ENCODE measurements at places on chromosomes 1 and 21.
A peak's percentile ranks its signal among the peaks of the same experiment; 100 is the strongest.

GRCh38 chr1:214018386-214019268 is 30.9 kb downstream of the PROX1 start:
- DNase-seq, result peak; percentile 83

GRCh38 chr1:232810856-232811255 is 5.6 kb downstream of the MAP10 start:
- no peak for DNase-seq

- DNase-seq, result no peak
Observed at GRCh38 chr1:201633811-201634210, 94.9 kb downstream of the NAV1 start.

GRCh38 chr1:6624710-6625583 is at the start of gene THAP3:
Gene THAP3 (plus strand): TSS chr1:6624868. CDS start chr1:6625219, 351 bp downstream.
- DNase-seq, result peak; percentile 52

GRCh38 chr1:25905680-25906643 is at the start of gene STMN1:
Gene STMN1 (minus strand): TSS chr1:25906419. CDS start chr1:25904676, 1,743 bp downstream.
- peak; percentile 78 for DNase-seq

DNA sequence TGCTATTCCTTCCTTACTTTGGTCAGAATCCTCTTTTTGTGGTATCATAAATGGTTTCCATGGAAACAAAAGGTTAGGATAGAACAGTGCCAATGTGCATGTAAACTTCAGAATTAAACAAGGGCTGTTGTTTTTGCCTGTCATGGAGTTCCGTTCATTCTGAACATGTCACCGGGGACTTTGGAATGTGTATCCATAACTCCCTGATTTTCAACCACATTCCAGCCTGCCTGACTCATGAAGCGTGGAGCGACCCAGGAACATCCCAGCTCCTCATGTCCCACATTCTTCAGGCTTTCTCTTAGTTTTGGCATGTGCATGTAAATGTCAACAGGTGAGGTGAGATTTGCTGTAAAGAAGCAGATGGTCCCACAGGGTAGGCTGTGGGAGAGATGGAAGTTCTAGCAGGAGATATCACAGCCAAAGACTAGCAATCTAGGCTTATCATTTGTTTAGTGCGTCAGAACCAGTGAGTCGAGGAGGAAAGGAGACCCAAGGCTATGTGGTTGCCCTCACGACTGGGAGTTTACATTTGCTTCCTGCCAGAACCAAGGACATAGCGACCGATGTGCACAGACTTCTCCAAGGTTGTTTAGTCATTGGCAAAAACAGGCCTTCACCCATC is 23.0 kb upstream of the DNAJC11 start:
- DNase-seq, result no peak

- DNase-seq, result no peak
Observed at GRCh38 chr1:2472561-2473177, 3.4 kb upstream of the PLCH2 start.

DNA sequence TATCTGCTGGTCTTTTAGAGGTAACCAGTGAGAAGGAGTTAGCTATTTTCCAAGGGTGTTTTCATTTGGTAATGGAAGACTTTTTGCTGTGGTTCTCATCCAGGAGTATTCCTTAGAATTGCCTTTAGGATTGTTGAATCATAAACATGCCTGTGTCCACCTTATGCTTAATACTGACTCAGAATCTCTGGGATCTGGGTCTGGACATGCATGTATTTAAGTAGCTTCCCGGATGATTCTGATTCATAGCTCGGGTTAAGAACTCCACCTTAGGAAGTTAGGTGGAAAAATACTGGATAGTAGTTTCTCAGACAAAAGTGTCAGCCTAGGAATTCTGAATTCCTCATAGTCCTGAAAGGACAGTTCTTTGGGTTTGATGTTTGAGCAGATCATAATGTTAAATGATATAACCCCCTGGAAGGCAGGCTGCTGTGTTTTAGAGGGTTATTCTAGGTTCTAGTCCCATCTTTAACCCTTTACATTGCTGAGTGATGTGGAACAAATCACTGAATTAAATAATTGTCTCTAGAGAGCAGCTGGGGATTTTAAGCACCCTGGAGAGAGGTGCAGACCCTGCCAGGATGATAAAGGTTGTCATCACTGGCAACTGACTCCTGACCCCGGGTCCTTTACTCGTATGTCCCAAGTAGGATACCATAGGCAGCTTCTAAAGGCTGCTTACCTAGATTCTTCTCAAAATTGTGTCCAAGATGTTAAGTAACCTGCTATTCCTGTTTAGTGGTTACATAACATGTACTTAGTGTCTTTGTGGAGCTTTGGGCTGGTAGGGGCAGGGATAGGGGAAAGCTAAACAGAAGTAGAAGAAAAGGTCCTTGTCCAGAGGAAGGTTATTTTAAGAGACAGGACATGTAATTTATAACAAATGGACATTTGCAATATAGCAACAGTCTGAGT is 14.5 kb upstream of the C4BPB start:
- no peak for DNase-seq

DNA sequence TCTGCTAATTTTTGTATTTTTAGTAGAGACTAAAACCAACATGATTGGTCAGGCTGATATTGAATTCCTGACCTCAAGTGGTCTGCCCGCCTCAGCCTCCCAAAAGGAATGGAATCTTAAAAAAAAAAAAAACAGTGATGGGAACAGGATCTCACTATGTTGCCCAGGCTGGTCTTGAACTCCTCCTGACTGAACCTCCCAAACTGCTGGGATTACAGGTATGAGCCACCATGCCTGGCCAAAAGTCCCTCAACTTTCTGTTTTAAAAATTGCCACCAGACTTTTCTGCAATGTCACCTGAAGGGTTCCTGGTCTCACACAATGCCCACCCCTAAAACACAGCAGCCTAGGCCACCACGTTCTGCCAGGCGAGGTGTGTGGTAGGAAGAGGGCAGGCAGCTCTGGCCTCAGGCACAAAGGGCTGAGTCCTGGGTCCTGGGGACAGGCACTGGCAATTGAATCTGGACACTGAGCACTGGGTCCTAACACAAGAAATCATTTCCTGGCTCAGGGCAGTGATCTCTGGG is 21.2 kb upstream of the THRAP3 start:
- no peak for DNase-seq

DNA sequence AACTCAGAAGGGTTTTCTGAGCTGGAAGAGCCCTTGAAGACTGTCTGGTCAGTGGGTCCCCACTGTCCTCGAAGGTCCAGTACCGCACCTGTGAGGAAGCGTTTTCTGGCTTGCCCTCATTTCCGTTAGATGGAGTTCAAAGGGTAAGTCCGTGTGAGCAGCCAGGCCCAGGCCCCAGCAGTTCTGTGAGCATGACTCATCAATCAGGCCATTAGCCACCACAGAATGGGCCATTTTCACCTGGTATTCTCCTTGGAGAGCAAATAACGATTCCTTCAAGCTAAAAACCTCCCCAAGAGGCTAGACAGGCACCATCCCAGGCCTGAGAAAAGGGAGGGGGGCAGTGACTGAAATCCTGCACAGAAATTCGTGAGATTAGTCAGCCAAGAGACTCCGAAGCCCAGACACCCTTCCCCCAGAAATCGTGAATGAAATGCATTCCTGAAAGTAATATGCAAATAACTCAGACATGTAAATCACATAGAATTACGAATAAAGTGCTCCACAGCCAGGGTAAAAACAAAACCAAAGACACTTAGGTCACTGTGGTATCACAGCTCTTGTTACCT is 66.0 kb downstream of the BCAR3 start:
- no peak for DNase-seq

DNA sequence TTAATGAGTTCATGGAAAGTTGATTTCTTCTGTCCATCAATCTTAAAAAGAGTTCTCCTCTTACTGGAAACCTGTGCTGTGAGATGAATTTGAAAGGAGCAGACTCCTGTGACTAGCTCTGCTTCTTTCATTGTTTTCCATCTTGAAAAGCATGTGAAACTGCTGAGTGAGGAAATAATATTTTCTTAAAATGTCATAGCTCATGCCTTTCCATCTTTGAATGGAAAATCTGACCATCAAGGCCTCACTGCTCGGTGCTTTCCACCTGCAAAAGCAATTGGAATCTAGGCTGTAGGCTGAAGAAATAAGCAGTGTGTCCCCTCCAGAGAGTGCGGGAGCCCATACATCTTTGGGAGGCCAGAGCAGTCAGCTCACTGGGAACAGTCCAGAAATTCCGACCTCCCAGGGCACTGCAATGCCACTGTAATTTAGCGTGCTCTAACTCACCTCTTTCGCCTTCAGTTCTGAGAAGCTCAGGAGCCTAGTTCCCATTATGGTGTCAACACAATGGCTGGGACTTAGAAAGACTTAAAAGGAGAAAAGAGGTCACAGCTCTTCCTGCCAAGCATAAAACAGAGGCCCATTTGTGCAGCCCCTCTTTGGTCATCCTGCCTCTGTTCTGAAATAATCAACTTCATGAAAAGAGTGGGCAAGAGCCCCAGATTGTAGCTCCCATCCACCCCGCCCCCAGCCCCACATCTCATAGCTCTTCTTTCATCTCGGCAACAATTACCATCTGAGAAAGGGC is 50.4 kb upstream of the F3 start:
- no peak for DNase-seq

DNA sequence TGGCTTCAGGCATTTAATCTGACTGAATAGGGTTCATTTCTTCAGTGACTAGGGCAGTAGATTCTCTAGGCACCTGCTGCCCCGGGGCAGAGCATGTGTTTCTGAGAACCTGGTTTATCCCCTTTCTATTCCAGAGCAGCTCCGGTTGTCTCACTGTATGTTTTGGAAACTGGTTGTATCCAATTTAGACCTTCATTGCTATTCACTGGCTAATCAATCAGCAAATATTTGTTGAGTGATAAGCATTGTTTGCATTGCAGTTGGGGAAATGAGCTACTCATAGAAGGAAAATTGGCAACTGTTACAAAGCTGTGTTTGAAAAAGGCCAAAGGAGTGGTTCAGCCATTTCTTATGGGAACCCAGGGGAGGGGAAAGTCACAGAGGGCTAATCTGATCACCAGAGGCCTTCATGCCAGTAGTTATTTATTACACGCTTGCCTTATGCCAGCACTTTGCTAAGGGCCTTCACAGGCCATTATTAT is 2.9 kb downstream of the QSOX1 start:
- peak; percentile 92 for DNase-seq

- no peak for DNase-seq
Observed at GRCh38 chr1:182952677-182953444, at the start of gene SHCBP1L. Gene SHCBP1L (minus strand): TSS chr1:182953166. CDS start chr1:182953133, 33 bp downstream.

- DNase-seq, result no peak
Observed at GRCh38 chr1:107662971-107663370, 302.0 kb downstream of the VAV3 start.

- DNase-seq, result peak; percentile 41
Observed at GRCh38 chr1:174743654-174744561, 255.8 kb upstream of the CACYBP start.

DNA sequence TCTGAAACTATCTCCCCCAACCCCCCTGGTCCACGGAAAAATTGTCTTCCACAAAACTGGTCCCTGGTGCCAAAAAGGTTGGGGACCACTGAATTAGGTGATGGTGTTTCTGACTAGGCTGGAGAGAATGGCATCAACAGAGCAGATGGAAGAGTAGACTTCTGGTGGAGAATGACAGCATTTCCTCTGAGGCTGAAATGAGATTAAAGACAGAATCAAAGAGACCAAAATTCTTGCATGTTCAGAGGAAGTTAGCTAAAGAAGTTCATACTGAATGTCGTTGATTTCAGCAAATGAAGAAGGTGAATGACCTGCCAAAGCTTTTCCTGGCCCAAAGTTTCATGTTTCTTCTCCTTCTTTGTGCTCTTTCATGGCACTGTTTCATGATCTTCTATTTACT is 188.2 kb upstream of the RUNX1 start:
- DNase-seq, result no peak

DNA sequence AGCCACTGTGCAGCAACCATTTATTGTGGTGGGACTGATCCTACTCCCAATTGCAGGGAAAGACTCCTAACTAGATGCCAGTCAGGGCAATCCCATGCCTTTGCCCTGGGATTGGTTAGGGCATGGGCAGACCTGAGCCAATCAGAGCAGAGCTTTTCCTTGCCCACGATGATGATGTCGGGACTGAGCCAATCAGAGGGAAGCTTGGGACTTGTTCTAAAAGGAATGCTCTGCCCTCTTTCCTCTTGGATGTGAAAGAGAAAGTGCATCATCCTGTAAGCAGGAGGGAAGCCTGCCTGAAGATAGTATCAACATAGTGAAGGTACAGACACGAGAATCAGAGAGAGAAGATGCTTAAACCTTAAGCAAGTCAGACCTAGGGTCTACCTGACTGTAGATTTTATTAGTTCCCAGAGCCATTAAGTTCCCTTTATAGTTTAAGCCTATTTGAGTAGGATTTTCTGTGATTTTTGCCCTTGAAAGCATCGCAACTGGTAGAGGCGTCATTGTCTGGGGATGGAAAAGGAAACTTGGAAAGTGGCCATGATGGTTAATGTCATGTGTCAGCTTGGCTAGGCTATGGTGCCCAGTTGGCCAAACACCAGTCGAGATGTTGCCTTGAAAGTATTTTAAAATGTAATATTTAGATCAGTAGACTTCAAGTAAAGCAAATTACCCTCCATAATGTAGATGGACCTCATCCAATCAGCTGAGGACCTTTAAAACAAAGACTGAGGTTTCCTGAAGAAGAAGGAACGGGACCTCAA is 19.9 kb downstream of the IRF2BP2 start:
- DNase-seq, result no peak

- no peak for DNase-seq
Observed at GRCh38 chr1:79128722-79129121, 122.2 kb upstream of the ADGRL4 start.

DNA sequence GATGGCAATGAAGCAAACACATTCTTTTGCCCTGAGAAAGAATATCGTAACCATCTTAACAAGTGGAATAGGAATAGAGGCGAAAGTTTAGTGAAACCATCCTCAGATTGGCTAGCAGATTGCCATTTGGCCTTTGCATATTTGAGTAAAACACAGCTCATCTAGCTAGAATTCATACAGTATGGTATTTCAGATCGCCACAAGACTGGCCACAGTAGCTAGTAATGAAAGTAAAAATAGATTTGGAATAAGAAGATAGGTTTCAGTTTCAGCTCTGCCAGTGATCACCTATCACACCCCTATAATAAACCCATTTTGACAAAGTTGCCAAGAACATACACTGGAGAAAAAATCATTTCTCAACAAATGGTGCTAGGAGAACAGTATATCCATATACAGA is 294.9 kb downstream of the LRRIQ3 start:
- DNase-seq, result no peak
